ENCODE measurements at places on chromosomes 16 and 17.

- no peak for DNase-seq
These were observed 250.0 kb downstream of the KATNIP start for GRCh38 chr16:27799896-27800295.

DNA sequence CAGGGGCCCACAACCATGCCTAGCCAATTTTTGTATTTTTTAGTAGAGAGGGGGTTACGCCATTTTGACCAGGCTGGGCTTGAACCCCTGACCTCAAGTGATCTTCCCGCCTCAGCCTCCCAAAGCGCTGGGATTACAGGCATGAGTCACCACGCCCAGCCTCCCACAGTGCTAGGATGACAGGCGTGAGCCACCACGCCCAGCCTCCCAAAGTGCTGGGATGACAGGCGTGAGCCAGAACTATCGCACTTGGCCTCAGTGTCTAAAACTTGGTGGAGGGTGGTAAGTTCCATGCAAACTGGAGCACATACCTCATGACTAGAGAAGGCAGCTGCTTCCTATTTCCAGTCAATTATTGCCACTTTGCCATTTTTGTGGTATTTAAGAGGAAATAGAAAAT, 7.1 kb downstream of the HSD17B2 start:
- no peak for DNase-seq

DNA sequence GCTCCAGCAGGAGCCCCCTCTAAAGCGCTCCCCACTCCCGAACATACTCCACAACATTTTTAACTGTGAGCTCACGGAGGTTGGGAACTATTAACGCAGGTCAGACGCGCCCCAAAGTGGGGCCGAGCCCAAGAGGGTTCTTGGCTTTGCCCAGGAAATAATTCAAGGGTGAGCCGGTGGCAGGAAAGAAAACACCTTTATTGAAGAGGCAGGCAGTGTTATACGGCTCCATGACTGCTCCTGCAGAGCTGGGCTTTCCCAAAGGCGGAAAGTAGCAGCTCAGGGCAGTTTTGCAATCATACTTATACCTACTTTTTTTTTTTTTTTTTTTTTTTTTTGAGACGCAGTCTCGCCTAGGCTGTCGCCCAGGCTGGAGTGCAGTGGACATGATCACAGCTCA, 6.2 kb downstream of the ADCY9 start:
- DNase-seq: no peak

- no peak for DNase-seq
These were observed 633 bp downstream of the ZNF843 start for GRCh38 chr16:31441956-31442355.

DNA sequence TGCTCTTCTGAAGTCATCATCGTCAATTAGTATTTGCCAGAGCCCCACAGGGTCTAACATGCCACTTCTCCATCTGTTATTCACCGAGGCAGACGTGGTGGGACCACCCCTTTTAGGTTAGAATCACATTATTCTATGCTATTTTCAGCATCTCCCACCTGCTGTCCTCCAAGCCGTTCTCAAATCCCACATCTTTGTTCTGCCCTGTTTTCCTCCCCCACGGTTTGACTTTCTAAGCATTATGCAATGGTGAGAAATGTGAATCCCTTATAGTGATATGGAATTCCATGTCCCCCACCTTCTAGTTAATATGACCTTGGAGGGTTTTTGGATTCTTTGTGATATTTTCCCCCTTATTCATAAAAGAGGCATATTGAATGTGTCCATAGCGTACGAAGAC, 634.1 kb upstream of the RBFOX1 start:
- DNase-seq: no peak

DNA sequence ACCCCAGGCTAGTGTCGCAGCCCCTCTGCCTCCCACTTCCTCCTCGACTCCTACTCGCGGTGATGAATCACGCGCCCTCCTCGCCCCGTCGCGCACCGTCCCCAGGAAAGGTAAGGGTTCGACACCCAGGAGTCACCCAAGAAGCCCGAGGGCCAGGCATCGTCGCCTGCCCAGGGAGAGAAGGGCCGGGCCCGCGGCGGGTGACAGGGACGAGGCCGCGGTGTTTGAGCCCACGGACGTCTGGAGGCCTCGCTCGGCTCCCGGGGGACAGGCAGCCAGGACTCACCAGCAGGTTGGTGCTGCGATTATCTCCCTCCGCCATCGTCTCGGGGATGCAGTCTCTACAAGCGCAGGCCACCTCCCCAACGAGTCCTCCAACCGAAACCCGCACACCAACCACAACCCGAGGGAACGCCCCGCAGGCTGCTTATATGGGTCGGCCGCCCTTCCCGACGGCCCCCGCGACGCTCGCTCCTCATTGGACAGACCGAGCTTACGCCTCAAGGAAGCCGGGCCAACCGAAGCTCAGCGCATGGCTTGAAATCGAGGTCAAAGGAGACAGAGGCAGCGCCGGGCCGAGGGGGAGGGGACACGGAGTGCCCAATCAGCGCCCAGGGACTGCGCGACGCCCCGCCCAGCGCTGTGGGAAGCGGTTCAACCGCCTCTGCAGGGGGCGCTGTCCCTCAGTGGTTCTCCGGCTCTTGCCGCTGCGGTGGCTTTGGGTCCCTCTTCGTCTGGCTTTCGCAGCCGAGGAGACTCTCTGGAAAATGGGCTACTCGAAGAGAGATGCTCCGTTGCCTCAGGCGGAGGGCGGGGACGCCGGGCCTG, at the start of gene ARL6IP1:
TSS of gene ARL6IP1 (minus strand) at position 405 of the 828 bp plus-strand sequence. CDS start at position 322, 83 bp downstream.
- peak; percentile 100 for DNase-seq

DNA sequence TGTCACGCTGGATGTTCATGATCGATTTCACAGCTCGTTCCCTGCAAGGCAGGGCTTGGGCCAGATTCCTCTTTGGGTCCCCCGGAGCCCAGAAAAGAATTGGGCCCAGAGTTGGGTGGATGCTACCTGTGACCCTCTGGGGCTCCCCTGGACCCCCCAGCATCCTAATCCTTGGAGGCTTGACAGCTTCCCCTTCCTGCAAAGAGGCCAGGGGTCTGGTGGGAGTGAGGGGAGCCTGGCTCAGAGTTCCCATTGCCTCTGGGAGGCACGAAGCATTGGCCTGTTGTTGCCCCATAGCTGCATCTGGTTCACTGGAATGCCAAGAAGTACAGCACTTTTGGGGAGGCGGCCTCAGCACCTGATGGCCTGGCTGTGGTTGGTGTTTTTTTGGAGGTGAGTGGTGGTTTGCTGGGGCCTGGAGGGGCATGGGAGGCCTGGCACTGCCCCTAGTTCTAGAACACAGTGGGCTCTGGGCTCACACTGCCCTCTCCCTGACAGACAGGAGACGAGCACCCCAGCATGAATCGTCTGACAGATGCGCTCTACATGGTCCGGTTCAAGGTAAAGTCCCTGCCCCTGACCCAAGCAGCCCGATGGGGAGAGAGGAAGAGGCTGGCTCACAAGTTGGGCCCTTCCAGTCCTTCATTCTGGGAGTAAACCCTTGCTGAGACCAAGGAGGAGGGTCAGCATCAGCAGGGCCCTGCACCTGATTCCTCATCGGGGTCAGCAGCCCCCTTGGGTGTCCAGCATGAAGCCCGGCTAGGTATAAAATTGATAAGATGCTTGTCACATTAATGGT, 7.2 kb downstream of the CA7 start:
- no peak for DNase-seq

Data from astrocyte of the spinal cord (primary cell).